ENCODE measurements at places on chromosomes 3 and 15.

GRCh38 chr3:37646865-37647264, 214.8 kb upstream of the CTDSPL start:
- DNase-seq = no peak

DNA sequence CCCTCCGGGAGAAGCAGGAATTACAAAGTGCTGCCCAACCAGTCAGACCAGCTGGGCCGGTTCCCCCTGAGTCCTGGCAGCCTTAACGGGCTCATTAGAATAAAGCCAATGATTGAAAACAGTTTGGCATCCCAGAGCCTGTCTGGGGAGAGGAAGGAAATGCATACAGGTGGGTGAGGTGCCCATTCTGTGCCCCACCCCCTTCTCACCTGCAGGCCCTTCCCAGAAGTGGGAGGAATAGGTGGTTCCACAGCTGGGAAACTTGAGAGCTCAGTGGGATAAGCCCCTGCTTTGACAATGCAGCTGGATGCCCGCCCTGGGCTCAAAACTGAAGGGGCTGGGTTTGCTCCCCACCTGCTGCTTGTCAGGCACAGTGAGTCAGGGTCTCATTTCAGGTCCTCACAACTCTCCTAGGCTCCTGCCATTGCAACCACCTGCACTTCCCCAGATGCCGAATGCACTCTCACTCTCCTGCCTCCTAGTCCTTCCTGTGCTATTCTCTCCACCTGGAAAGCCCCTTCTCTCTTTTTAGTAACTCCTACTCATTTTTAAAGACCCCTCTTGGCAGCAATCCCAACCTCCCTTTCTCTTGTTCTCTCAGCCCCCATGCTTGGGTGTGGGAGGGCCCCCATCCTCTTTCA, 5.5 kb upstream of the BUB1B start:
- no peak for DNase-seq

- DNase-seq = no peak
These were observed 39.4 kb upstream of the CD47 start for GRCh38 chr3:108130236-108130635.

GRCh38 chr3:81094986-81095385, 666.5 kb downstream of the GBE1 start:
- no peak for DNase-seq

DNA sequence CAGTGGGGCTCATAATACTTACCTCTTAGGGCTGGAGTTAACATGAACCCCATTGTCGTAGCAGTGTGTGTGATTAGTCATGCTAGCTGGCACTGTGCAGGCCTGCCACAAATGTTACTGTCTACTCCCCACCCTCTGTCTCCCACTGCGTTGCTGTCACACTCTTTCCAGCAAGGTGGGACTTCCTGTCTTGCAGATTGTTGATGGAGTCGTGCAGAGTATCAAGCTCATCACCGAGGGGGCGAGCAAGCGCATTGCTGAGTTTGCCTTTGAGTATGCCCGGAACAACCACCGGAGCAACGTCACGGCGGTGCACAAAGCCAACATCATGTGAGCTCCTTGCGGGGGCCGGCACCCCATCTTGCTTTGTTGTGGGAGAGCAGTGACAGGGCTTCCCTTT, 12.9 kb downstream of the IDH3A start:
- no peak for DNase-seq

Data from stimulated activated CD8-positive, alpha-beta memory T cell treated with anti-CD3 and anti-CD28 coated beads, Interleukin-7, amount 100 ng/mL, for 1 hour (primary cell).